ENCODE measurements at places on chromosomes 3 and 15.

- no peak for DNase-seq
These were observed 174.7 kb upstream of the SLC24A5 start for GRCh38 chr15:47945872-47946650.

DNA sequence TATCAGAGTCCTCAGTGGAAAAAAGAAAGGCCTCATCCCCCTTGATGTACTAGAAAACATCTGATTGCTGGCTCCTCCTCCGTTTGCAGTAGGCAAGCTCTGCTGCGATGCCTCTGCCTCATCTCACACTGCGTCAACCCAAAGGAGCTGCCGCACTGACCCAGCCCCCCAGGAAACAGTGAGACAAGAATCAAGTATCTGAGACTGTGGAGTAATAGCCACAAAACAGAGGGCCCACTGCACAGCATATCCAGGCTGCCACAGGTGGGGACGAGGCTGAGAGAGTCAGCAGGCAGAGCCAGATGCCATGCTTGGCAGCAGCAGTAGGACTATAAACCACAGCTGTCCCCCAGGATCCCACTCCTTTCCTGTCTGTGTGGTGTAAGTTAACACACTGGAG, 165.9 kb downstream of the STAC start:
- no peak for DNase-seq

DNA sequence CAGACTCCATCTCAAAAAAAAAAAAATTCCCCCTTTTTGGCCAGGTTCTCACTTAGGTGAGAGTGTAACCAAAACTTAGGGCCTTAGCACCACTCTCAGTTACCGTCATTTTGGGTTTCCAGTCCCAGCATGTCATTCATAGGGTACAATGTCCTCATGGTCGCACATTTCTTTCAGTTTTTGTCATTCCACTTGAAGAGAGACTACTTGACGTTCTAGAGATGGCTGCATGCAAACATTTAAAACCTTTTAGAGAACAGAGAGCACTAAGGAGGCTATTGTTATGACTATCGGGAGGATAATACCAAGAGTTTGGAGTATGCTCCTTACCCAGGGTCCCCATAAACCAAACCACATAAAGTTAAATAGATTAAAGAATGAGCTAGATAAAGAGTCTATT, 37.9 kb upstream of the THUMPD3 start:
- no peak for DNase-seq

DNA sequence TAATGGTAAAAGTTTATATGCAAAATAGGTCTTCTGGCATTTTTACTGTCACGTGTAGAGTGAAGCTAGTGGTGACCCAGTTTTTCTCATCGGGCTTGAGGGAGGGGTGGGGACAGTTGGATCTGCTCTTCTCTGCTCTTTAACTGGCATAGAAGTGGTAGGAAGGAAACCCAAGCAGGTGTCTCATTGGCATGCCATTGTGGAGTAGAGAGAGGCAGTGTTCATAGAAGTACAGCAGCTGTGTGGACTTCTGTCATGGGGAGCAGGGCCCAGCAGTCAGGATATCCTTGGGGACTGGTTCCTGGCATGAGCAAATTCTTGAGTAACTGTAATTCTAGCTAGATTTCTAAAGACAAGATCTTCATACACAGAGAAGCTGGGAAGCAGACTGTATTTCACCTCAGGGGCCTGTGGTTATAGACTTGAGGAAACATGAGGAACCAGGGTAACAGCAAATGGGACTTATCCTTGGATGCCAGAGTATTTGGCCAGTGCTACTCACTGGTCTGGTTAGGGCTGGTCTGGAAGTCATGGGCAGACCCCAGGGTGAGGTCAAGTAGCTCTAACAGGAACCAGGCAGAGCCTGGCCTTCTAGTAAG, 42.9 kb downstream of the CDIN1 start:
- no peak for DNase-seq

- DNase-seq = no peak
These were observed 139.4 kb upstream of the SLC7A14 start for GRCh38 chr3:170725285-170725731.

GRCh38 chr3:23055733-23056376, 147.3 kb upstream of the UBE2E2 start:
- no peak for DNase-seq

DNA sequence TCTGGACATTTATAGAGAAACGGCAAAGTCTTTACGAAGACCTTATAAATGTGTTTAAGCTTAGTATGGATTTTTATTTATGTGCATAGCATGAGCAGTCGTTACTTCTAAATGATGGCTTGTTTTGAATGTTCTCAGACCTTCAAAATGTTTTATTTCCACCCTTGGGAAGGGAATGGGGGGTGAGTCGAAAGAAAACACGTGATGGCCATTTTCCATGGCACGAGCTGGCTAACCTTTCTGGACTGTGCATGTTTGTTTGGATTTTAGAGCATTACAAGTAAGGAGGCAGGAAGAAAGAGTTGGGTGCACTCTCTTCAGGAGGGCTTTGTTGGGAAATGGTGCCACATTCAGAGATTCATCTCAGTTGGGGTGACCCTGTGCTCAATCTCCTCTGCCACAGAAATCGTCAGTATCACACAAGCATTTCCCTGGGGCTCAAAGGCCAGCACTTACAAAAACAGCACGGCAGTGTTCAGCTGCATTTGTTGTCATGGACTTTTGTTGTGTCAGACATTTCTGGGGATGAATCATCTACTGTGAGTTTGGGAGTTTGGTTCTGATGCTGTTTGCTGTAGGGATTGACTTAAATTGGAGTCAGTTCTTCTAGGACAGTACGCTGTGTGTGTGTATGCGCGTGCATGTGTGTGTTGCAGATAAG, 52.3 kb upstream of the ADAMTS9 start:
- DNase-seq = no peak

- DNase-seq = no peak
These were observed 90.1 kb downstream of the PCSK6 start for GRCh38 chr15:101399431-101399830.

- no peak for DNase-seq
These were observed 152.4 kb downstream of the APBA2 start for GRCh38 chr15:29037997-29038705.

DNA sequence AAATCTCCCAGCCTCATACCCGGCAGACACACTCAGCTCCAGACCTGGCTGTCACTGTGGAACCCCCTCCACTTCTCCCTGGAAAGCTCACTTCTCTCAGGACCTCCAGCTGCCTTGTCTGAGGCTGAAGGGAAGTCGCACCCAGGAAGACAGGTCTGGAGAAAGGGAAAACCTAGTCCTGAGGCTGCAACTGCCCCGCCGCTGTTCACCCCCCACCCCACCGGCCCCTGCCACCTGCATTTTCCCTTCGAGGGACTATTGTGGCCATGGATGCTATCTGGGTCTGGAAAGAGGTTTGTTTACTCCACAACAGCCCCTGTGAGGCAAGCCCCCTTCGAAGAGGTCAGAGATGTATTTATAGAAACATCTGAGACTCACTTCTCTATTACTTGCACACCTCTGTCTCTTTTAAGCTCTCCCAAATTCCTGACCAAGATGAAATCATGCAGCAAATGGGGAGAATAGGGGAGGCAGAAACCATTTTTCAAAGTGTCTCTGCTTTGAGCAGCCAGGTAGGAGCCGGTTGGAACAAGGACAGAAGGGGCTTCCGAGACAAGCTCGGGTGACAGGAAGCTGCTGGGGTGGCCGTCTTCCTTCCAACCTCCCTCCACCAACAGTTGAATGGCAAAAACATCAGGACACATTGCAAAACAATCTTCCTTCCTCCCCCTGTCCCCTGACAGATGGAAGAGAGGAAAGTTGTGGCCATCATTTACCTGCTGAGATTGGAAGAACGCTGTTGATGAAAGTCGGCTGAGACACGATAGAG, 518 bp downstream of the COLQ start:
- DNase-seq = no peak

DNA sequence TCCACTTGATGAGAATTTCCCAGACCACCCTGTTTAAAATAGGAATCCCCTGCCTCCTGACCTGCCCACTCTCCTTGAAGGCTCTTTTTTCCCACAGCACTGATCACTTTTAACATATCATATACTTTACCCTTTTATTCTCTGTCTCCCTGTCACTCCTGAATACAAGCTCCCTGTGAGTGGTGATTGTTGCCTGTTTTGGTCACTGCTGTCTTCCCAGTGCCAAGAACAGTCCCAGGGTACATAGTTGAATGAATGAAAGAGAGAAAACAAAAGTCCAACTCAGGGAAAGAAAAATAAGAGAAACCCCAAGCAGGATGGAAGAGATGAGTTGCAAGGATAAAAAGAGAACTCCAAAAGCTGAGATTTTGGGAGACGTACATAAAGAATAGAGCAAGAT, 500.3 kb upstream of the LMCD1 start:
- no peak for DNase-seq

DNA sequence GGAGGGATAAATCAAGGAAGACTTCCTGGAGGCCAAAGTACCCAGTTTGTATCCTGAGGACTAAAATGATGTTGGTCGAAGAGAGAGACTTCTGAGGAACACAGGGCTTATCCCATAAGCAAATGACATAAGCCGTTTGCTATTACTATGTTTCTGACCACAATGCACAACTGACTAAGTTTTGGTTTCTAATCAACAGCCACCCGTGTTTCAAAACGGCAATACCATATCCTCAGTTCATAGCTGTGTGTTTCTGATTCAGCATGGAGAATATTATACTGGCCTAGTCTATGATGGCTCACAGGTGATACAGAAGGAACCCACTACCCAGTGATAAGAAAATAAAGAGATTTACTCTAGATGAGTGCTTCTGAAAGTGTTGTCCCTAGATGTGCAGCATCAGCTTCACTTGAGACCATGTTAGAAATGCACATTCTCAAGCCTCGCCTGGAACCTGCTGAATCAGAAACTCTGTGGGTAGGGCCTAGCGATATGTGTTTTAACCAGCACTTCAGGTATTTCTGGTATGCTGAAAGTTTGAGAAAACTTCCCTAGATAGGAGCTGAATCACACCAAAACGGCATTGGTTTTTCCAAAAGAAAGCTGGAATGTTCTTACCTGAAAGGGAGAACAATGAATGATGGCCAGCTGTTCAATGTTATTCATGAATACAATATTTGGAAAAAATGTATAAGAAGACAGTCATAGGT, 639.7 kb upstream of the NR2F2 start:
- no peak for DNase-seq

GRCh38 chr3:177194299-177194698, 3.0 kb downstream of the TBL1XR1 start:
- DNase-seq = no peak

GRCh38 chr3:191680989-191681597, 220.1 kb downstream of the PYDC2 start:
- no peak for DNase-seq

DNA sequence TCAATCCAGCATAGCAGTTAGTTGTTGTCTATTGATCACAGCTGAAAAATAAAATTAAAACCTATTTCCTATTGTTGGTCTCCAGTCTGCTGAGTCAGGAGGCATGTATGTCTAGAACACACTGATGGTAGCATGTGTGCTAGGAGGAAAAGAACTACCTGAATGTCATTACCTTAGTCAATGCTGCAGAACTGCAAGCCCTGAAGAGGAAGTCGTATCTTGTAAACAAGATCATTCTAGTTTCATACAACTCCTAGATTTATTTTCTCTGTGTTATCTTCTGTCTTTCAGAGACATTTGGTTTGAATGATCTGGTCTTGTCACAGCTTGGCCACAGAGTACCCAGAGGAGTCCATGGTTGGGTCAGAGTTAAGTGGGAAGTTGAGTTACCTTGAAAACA, 110.0 kb upstream of the MRPL3 start:
- no peak for DNase-seq

- DNase-seq = no peak
These were observed 446.7 kb upstream of the PROK2 start for GRCh38 chr3:72231439-72232196.

DNA sequence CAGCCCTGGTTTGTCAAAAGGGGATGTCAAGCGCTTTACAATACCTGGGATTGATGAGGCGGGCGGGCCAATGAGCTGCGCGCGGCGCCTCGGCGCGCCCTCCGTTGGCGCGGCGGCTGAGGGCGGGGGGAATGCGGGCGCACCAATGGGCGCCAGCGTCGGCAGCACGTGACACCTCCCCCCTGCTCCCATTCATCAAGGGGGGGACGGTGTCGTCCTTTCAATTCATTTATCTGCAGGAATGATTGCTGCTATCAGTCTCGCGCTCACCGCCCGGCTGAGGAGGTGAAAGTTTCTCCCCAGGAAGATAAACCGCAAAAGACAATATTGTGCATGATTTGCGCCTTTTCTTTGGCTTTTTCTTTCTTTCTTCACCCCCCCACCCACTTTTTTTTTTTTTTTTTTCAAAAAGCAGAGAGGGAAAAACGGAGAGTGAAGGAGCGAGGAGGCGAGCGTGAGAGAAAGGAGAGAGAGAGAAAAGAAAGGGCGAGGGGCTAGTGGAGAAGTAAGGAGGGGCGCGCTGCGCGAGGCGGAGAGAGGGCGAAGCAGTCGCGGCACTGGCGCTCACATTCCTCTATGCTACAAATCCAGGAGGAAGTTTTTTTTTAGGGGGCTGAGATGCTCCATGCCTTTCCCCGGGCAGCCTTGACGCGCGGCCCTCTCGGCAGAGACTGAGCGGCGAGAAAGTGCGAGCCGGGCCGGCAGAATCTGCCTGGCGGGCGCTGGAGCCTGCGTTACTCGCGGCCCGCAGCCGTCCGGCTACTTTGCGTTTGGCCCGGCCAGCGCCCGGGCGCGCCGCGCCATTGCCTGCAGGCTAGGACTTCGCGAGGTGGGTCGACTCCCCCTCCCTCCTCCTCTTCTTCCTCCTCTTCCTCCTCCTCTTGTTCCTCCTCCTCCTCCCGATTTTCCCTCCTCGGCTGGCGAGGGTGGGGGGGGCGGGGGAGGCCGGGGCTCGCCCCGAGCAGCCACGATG, at the start of gene ZIC1:
ZIC1 (plus strand) TSS at position 223 of the 973 bp plus-strand sequence; CDS start at position 971, 748 bp downstream.
- DNase-seq = no peak

GRCh38 chr3:118977671-118978392, 56.8 kb downstream of the IGSF11 start:
- DNase-seq = no peak

DNA sequence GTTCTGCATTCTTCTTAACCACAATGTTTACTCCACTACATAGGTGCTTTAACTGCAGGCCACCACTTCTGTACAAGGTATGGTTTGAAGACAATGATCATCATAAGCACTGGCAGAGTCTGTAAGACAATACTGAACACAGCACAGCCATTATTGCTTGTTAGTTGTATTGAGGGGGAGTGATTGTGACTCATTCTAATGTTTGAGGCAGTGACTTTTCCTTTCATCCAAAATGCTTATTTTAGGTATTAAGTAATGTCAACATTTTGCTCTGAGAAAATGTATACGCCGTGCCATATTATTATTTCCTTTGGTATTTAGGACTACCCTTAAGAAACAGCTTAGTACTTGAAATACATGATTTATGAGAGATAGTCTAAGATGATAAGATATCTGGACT, 618.2 kb upstream of the ZNF717 start:
- no peak for DNase-seq

DNA sequence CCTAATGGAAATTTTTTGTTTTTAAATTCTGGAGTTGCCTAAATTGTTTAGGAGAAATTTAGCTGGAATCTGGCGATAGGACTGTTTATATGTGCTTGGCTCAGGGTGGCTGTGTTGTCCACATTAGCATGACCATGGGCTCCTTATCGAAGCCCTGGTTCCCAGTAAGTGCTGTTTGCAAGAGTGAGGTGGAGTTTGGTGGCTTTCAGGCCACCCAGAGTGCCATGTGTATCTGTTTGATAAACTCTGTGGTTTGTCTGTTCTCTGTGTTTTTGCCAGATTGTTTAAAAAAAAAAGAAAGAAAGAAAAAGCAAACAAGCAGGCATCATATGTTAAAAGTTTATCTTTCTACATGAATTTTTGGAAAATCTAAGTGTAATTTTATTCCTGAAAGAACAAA, 51.5 kb downstream of the PLCL2 start:
- peak; percentile 26 for DNase-seq
